Epithelial cell of prostate (primary cell): ENCODE measurements at places on chromosomes 4 and X.

- peak; percentile 24 for DNase-seq
These were observed 197.7 kb downstream of the INPP4B start for GRCh38 chr4:142648378-142648777.

DNA sequence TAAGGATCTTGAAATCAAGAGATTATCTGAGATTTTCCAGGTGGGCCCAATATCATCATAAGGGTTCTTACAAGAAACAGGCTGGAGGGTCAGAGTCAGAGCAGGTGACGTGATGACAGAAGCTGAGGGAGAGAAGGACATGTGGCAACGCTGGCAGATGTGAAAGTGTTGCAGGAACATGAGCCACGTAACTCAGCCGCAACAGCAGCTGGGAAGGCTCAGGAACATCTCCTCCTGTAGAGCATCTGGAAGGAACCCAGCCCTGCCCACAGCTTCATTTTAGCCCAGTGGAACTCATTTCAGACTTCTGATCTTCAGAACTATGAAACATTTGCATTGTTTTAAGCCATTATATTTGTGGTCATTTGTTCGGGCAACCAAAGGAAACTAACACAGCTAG lies 156.3 kb upstream of the VEGFC start:
- DNase-seq: no peak

- DNase-seq: no peak
These were observed 19.8 kb downstream of the C4orf50 start for GRCh38 chr4:5998333-5998936.

DNA sequence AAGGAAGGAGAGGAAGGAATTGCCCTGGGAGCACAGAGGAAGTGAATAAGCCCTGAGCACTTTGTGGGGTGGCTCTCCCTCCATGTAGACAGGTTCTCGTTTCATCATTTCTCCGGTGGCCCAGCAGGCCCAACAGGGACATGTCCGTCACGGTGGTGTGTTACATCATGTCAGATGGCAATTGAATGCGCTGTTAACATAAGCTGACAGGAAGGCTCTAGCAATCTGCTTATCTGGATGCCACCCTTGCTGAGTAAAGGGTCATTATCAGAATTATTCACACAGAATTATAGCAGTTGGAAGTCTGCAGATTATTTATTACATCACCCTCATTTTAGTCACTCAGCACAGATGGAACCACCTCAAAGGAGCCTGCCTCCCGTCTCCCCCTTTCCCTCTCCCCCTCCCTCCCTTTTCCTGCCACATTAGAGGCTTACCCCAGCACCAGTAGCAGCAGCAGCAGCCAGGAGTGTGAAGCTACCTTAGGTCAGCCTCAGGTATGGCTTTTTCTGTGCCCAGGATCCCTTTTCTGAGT lies 124.3 kb upstream of the TRIM2 start:
- no peak for DNase-seq

GRCh38 chrX:50579955-50580354 lies 109.3 kb upstream of the DGKK start:
- no peak for DNase-seq

GRCh38 chr4:101068115-101068514 lies 279.2 kb downstream of the PPP3CA start:
- DNase-seq: no peak

DNA sequence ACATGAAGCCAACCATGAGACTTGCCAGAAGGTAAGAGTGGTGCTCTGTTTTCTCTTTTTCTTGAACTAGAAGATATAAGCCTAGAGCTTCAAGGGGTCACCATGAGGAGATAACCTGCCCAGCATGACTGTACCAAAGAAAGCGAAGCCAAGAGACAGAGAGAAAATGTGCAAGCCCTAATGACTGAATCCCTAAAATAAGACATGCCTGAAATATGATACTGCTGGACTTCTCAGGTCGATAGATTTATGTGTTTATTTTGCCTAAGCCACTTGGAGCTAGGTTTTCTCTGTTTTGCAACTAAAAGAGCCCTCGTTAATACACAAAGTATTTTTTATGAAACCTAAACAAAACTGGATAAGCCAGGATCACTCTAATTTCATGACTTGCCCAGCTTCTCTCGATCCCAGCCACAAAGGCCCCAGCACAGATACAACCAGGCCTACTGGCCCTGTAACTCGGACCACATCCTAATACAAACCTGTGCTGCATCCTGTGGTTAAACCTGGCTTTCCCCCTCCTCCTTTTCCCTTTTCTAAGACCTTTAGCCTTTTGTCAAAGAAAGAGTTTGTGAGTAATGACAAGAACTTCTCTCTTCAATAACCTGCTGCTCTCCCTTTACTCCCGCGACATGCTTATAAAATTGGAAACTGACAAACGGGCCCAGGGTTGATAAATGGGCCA lies 185.8 kb downstream of the APBB2 start:
- no peak for DNase-seq

DNA sequence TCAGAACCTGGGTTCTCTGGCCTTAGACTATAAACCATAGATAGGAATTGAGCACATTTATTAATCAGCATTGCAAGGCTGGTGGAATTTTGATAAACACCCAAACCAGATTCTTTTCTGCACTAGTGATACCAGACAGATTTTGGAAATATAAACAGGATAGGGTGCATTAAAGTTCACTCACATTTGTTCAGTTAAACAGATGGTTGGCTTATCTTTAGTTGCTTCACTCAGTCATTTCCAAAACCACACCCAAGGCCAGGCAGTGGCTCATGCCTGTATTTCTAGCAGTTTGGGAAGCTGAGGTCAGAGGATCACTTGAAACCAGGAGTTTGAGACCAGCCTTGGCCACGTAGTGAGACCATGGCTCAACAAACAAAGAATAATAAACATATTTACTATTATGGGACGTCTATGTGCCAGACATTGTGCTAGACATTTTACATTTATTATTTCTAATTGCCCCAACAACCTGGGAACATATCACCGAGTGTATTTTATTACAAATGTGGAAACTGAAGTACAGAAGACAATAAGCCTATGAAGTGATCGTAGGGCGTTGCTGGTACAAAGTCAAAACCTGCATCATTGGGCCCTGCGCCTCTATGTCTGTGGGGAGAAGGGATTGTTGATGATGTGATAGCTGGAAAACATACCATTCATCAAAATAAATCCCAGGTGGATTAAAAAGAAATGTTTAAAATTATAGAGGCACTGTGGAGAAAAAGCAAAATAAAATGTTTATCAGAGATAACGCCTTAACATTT lies 15.0 kb downstream of the ADD1 start:
- no peak for DNase-seq

GRCh38 chrX:148672517-148672916 lies 172.1 kb downstream of the AFF2 start:
- DNase-seq: no peak

DNA sequence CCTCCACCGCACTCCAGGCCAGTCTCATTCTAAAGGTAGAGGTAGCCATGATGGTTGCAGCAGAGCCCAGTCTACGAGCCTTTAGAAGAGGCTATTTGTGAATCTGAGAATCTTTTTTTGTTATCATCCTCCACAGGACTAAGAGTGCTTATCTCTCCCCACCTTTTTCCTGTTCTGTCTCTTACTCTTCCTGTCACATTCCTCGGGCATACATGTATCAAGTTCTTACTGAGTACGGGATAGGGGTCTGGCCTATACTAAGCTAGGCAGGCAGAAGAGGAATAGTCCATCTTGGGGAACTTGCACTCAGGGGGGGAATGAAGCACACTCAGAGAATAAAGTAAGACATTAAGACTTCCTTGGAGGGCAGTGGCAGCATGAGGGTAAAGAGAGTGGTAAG lies 25.7 kb downstream of the LAS1L start:
- DNase-seq: no peak

DNA sequence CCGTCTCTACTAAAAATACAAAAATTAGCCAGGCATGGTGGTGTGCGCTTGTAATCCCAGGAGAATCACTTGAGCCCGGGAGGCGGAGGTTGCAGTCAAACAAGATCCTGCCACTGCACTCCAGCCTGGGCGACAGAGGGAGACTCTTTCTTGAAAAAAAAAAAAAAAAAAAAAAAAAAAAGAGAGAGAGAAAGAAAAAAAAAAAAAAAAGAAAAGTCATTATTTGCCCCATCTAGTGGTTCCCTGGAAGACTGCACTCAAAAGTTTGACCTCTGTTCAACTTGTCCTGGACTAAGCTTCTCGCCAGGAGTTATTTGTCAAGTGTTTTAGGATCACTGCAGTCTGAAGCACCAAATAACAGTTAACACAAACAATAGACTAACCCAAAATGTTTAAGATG lies 45.3 kb upstream of the KCTD8 start:
- no peak for DNase-seq

DNA sequence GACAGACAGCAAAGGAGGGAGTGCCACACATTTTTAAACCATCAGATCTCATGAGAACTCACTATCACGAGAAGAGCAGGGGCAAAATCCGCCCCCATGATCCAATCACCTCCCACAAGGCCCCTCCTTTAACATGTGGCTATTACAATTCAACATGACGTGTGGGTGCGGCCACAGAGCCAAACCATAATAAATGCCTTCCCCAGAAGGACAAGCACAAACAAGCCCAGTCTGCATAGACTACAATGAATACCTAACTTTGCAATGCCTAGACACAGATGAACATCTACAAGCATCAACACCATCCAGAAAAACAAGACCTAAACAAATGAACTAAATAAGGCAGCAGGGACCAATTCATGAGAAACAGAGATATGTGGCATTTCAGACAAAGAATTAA lies 12.3 kb downstream of the ETDA start:
- peak; percentile 65 for DNase-seq

DNA sequence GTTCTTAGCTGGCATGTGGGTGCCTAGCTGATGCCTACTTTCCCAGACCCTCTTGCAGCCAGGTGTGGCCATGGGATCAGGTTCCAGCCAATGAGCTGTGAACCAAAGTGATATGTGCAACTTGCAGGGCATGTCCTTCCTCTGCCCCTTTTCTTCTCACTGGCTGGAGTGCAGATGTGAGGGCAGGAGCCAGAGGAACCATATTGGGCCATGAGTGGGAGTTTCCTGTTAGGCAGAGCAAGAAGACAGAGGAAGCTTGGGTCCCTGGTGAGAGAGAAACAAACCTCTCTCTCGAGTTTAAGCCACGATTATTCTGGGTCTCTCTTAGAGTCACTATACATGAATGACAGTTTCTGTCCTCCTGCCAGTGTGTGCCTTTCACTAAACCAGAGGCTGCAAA lies 120.4 kb upstream of the STX18 start:
- DNase-seq: no peak

- DNase-seq: peak; percentile 24
These were observed 31.7 kb downstream of the COQ2 start for GRCh38 chr4:83252782-83253405.

DNA sequence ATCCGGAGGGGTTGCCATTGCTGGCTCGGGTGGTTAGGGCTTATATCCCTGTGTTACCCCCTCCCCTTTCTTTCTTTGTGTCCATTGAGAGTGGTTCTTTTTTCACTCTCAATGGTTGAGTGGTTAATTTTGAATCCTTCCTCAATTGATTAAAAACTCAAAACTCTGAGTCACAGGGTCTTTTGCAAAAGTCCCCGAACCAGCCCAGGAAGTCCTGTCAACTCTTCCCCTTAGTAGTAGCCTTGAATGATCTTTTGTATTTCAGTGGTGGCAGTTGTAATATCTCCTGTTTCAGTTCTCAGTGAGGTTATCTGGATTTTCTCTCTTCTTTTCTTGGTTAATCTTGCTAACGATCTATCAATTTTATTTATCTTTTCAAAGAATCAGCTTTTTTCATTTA lies 170.0 kb upstream of the GYPA start:
- DNase-seq: no peak

- DNase-seq: no peak
These were observed 142.4 kb downstream of the ANXA5 start for GRCh38 chr4:121554382-121554781.

- DNase-seq: no peak
These were observed 166.5 kb upstream of the PUDP start for GRCh38 chrX:7314425-7314824.

DNA sequence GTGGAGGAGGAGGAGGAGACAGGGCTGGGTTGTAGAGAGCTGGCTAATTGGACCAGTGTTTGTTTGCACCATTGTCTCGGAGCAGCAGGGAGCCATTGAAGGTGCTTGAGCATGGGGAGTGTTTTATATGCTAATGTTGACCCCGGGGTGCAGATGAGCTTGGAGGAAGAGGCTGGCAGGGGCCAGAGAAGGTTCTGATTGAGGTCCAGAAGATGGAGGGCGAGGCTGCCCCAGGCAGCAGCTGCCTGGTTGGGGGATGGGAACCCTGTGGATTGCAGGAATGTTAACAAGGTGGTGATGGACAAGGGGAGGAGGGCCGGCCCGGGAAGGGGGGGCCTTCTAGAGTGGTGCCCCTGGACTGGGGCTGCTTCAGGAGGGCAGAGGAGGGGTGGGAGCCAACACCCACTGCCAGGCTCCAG lies 18.0 kb downstream of the DOK7 start:
- DNase-seq: no peak

DNA sequence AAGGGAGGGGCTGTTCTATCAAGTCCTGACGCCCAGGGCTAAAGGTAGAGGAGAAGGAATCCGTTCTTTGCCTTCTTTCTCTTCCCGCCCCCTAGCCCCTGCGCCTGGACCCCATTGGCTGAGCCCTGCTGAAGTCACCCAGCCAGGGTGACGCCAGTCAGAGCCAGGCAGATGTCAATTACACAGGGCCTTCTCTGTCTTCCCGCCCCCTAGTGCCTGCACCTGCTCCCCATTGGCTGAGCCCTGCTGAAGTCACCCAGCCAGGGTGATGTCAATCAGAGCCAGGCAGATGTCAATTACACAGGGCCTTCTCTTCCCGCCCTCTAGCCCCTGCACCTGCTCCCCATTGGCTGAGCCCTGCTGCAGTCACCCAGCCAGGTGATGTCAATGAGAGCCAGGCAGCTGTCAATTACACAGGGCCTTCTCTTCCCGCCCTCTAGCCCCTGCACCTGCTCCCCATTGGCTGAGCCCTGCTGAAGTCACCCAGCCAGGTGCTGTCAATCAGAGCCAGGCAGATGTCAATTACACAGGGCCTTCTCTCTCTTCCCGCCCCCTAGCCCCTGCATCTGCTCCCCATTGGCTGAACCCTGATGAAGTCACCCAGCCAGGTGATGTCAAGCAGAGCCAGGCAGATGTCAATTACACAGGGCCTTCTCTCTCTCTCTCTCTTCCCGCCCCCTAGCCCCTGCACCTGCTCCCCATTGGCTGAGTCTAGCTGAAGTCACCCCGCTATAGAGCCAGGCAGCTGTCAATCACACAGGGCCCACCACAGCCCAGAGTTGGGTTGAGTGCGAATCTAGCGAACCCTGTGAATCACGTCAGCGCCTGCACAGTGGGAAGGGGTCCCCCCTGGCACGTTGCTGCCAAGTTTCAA lies 46.4 kb downstream of the ASMT start:
- DNase-seq: no peak

- no peak for DNase-seq
These were observed 27.4 kb upstream of the MRFAP1 start for GRCh38 chr4:6612961-6613675.

DNA sequence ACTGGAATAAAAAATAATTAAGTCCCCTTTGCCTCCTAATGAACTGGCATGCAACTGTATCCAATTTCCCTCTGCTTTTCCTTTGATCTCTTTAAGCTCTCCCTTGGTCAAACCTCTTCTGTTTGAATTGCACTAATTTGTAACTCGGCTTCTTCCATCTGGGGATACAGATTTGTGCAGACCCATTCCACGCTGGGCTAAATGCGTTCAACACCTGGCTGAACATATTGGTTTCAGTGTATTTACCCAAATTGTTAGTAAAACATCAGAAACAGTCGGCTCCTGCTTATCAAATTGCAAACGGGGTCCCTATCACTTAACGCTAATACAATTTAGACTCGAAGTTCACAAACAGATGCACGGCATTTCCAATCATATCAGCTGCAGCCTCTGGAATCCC lies 124.9 kb upstream of the TAPT1 start:
- DNase-seq: no peak
